Dermis microvascular lymphatic vessel endothelial cell (primary cell): ENCODE measurements at places on chromosomes 6 and 20.

DNA sequence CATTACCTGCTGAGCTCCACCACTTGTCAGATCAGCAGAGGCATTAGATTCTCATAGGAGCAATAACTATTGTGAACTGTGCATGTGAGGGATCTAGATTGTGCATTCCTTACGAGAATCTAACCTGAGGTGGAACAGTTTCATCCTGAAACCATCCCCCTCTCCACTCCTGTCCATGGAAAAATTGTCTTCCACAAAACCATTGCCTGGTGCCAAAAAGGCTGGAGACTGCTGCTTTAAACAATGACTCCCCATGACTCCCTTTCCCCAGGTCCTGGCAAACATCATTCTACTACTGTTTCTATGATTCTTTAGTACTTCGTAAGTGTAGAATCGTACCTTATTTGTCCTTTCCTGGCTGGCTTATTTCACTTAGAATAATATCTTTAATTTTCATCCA lies 9.7 kb upstream of the DYNLRB1 start:
- no peak for DNase-seq

GRCh38 chr6:36683656-36684446 lies 5.3 kb downstream of the CDKN1A start:
- DNase-seq = no peak

GRCh38 chr6:109472132-109472995 lies 10.7 kb downstream of the ZBTB24 start:
- no peak for DNase-seq

DNA sequence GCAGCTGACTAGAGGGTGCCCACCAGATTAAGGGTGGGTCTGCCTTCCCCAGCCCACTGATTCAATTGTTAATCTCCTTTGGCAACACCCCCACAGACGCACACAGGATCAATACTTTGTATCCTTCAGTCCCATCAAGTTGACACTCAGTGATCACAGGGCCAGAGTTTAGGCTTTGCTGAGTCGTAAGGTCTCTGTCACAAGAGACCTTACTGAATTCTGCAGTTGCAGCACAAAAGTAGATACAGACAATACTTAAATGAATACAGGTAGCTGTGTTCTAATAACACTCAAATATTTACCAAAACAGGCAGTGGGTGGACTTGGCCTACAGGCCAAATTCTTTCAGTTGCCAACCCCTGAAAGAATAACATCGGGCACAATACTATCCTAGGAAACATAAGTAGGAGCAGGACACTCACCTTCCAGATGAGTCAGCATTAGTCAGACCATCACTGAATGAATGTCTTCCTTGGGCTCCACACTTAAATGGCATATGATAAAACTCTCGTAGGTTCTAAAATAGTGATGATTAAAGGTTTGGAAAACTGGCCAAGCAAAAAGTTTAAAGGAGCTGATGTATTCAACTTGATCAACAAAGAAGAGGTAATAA lies 190.0 kb downstream of the UBE3D start:
- DNase-seq = peak; percentile 25

- no peak for DNase-seq
Measured at GRCh38 chr20:62769346-62770071, 26.8 kb upstream of the MRGBP start.

DNA sequence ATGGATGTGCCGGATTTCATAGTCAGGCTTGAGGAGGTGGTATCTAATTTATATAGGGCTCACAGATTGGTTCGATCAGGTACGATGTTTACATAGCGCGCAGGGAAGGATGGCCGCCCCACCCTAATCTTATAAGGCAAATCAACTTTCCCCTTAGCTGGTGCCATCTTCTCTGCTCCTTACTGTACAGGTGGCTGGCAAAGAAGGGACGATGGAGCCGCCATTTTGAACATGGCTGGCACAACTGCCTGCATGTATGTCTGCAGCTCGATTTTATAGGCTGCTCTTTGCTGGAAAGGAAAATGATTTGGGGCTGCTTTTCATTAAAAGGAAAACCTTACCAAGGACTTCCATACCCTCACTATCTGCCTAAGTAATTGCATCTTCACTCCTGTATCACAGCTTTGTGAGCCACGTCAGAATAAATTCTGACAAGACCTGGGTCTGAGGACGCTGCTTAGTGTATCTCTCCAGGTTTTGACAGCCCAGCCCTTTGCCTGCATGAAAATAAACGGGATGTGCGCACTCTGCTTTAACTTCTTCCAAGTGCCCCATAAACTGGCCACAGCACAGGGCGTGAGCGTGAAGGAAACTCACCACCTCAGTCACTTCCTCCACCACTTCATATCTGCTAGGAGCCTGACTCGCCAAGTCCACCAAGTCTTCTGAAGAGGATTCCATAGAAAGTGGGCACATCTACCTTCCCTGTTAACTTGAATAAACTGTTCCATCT lies 109.4 kb upstream of the ARMC2 start:
- DNase-seq = no peak

GRCh38 chr6:152943260-152943897 lies 39.5 kb downstream of the FBXO5 start:
- DNase-seq = no peak

DNA sequence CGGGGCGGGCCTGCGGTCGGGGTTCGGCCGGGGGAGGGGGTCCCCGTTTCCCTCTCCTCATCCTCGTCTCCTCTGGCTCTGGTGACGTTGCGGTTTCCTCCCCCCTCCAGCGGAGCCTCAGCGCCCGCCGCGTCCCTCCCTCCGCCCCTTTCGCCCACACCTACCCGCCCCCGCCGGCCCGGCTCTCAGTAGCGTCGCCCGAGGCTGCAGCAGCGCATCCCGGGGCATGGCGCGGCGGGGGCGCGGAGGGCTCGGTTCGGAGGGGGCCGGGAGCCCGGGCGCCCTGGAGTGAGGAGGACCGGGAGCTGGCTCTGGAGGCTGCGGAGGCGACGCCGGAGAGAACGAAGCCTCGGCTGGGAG lies at the start of gene DSE:
Gene DSE (plus strand): TSS at position 188 of the 360 bp plus-strand sequence. CDS start 28,304 bp downstream, outside the sequence.
- DNase-seq = peak; percentile 63

DNA sequence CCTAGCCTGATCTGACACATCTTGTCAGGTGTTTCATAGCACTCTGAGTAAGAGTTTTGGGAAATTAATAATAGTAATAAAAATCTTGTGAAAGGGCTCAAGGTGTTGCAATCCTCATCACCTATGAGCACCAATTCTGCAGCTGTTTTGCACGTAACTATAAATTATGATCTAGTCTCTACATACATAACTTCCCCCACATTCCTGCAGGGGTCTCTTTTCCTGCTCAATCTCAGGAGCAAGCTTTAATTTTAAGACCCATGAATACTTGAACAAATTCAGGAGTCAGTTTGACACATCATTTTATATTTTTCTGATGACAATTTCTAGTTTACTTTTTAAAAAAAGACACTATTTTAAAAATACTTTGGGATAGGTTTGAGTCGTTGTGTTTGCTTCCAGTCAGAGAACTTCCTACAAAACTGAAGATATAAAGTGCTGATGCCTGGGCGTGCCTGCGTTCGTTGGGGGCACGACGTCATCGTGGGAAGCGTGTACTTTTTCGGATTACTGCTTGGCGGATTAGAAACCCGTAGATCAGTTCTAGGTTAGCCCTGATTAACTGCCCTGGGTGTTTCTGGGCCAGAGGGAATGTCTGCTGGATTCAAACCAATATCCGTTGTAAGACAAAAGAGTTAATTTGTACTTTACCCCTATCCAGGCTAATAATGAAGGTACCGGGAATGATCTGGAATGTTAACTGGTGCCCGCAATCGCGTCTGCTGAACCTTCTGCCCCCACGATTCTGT lies 1.0 kb upstream of the E2F3 start:
- peak; percentile 50 for DNase-seq

DNA sequence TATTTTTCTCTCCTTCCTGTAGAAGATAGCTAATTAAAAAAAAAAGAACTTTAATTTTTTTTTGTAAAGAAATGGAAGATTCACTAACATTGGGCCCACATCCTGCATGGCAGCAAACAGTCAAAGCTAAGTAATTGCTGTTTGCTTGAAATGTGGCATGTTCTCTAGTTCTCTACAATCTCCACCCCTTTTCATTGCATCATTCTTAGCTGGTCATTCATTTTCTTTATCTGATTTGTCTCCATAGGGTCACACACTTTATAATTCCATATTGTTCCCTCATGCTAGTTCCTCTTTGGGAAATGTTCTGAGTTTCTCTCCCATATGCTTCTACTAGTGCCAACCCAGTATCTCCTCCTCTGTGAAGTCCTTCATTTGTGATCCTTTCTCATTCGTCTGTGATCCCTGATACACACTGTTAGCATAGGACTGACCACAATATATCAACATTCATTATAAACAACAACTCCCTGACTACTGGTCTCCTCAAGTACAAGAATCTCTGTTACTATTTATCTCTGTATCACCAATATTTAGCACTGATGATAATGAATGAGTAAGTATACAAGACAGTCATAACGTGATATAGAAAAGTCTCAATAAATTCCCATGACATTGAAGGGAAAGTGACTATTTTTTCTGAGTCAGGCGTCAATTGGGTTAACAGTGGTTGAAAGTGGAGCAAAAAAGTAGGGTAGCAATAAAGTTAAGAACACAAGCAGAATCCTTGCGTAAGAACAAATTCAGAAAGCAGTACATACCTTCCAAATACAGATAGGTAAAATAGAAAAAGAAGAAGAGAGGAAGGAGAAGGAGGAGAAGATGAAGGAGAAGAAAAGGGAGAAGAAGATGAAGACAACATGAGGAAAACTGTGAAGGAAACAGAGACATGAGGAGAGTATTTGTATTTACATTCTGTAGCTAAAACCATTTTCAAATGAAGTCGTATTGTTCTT lies 33.2 kb upstream of the MYB start:
- no peak for DNase-seq

- no peak for DNase-seq
Measured at GRCh38 chr6:26555505-26556262, 17.5 kb downstream of the HMGN4 start.

DNA sequence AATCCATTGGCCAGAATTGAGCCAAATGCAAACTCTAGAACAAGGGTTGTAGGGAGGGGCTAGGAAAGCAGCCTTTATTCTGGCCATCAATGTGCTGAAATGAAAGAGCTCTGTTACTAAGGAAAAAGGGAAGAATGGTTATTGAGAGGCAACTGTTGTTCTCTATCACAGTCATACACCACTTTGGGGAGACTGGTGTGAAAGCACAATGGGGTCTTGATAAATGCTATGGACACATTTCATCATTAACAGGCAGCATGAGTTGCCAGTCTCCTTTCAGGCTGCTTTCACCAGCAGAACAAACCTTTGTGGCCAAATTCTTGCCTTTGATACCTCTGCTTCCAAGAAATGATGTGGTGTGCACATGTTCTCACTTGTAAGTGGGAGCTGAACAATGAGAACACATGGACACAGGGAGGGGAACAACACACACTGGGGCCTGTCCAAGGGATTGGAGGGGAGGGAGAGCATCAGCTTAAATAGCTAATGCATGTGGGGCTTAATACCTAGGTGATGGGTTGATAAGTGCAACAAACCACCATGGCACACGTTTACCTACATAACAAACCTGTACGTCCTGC lies 86.2 kb downstream of the CDS2 start:
- DNase-seq = no peak

GRCh38 chr6:42937548-42938427 lies 8.5 kb downstream of the CNPY3 start:
- no peak for DNase-seq

DNA sequence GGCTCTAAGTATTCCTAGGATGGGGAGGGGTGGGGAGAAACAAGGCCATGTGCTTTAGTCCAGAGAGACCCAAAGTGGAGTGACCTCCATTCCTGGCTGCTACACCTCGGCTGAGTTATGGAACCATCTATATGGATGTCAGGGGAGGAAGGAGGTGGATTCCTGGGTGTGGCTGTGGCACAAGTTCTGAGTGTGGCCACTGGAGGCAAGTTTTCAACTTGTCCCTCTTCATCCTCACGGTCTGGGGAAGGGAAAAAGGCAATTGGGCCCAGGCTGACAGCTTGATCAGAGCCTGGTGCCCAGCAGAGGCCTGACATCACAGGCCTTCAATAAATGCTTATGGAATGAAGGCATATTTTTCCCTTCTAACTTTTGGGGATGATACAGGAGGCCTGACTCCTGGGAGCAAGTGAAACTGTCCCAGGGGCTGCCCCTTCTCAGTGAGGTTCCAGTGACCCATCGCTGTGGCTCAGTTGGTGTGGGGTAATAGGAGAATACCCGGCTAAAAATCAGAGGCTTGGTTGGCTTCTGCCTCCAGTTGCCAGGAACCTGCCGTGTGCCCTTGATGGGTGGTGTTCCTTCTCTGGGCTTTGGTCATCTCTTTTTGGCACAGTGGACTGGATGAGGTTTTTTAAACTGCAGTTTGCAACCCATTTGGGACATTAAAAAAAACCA lies 1.8 kb upstream of the ITPR3 start:
- DNase-seq = no peak
